ENCODE measurements at places on chromosomes 4 and X. TPM values are rescaled to one million over a fixed set of nuclear protein-coding genes. Genes with fewer than 3 reads are reported as not detected.

DUSP21 gene
- not detected for total RNA-seq

GRID2 gene
- total RNA-seq, result not detected

MAGEA4 gene
- not detected for total RNA-seq

CBR4 gene
- 9.0 TPM for total RNA-seq

ZAR1 gene
- not detected for total RNA-seq

FAM114A1 gene
- total RNA-seq, result 125 TPM

FRMD7 gene
- total RNA-seq, result not detected

CLNK gene
- not detected for total RNA-seq

FSTL5 gene
- not detected for total RNA-seq

COL4A5 gene
- 19.6 TPM for total RNA-seq
